ENCODE measurements at places on chromosomes 16 and 17.
A peak's percentile ranks its signal among the peaks of the same experiment; 100 is the strongest.

DNA sequence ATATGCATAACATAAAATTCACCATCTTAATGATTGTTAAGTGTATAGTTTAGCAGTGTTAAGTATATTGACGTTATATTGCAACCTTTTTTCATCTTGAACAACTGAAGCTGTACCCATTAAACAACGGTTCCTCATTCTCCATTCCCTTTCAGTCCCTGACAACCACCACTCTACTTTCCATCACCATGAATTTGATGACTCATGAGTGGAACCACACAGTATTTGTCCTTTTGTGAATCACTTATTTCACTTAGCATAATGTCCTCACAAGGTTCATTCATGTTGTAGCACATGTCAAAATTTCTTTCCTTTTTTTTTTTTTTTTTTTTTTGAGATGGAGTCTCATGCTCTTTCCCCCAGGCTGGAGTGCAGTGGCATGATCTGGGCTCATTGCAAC is 46.0 kb downstream of the HOXB1 start:
- DNase-seq: peak; percentile 69

GRCh38 chr17:43909537-43910231 is 2.3 kb upstream of the MPP2 start:
- DNase-seq: no peak

GRCh38 chr16:77823067-77823466 is 34.7 kb downstream of the VAT1L start:
- DNase-seq: no peak

DNA sequence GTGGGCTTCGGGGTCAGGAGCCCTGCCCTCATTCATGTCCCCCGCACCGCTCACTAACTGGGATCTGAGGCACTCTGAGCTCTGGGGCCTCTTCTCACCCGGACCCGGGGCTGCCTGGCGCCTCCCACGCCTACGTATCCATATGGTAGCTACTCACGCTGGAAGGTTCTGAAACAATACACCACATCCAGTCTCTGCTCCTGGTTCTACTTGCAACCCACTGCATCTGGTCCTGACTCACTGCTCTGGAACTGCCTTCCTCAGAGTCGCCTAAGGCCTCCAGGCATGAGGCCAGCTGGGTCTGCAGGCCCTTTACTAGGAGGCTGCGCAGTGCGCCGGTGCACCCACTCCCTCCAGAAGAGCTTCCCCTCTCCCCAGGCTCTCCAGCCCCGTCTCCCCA is 18.1 kb downstream of the USP36 start:
- DNase-seq: peak; percentile 88

DNA sequence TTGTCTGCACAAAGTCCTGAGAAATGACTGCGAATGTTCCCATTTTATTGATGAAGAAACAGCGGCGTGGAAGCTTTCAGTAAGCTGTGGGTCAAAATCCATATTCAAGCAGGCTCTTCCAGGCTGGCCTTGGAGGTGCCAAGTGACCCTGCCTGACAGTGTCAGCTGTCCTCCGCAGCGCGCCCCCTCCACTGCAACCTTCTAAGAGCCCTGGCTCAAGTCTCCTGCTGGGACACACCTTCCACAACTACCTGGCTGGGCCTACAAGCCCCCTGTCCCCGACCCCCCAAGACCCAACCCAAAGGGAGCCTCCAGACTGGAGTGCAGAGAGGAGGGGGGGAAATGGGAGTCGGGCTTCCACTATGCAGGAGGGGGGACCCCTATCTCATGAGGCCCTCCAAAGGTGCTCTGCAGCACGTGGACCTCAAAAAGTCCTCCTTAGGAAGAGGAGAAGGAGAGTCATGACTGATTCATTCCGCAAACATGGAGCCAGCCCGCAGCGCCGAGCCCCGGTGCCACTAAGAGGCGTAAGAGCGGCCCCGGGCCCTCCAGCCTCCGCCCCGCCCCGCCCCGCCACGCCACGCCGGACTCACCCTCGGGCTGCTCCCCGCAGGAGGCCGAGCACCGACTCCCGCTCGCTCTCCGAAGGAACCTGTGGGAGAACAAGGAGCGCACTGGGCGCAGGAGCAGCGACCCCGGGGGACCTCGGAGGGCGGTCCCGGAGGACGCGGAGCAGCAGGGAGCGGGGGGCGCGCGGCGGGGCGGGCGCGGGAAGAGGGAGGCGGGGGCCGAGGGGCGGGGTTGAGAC is 574 bp downstream of the MPP3 start:
- DNase-seq: peak; percentile 73

DNA sequence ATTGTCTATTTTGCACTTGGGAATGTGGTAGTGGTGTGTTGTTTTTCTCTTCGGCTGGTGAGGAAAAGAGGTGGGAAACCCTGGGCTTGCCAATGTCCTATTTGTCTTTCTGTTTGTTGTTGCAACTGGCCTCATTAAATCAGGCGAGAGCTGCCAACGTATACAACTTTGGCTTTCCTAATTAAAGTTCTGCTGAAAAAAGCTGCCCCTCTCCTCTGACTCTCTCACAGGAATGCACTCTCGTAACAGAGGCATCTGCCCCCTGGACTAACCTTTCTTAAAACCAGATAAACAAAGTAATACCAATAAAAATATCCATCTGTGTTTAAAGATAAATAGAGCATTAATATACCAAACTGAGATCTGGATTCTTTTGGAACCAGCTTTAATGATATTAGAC is 7.8 kb downstream of the CDRT15 start:
- peak; percentile 76 for DNase-seq

DNA sequence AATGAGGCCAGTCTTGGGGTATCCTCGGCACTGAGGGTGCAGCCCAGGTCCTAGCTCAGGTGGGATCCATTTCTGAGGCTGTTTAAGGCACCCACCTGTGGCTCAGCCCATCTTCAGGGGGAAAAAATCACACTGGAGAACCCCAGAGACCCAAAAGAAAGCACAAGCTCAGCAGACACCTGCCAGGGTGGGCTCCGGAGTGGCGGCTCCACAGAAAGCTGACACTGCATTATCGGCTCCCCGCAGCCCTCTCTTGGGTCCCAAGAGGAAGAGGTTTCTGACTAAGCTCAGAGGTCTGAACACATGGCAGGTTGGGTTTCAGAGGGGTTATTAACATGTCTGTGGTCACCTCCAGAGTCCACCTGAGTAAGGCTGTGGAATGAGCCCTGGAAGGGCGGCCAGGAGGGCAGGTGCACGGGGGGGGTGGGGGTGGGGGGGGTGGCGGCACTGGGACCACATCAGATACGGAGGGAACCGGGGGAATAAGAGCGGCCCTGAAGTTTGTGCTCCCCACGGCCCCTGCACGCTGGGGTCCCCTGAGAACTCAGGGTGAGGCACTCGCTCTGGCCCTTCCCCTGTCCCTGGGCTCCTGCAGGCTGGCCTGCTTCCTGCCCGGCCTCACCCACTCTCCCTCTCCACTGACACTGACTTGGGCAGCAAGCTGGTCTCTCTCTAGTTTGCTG is 79.5 kb downstream of the TIMM22 start:
- no peak for DNase-seq

DNA sequence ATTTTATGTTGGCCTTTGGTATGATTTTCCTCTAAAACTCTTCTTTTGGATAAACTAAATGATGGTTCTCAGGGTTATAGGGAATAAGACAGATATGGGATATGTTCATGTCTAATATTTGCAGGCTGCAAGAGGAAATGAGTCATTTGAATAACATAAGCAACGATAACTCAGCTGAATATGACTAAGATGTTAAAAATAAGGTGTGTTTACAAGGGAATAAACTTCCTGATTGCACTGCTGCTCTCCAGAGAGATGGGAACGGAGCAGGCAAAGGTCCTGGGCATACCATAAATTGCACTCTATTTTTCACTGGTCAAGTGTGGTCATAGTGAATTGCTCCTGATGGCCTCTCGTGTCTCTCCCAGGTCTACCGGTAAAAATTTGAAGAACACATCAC is 666.2 kb downstream of the TOX3 start:
- DNase-seq: peak; percentile 64

- no peak for DNase-seq
These were observed 243.1 kb downstream of the SEC14L1 start for GRCh38 chr17:77383613-77384608.

DNA sequence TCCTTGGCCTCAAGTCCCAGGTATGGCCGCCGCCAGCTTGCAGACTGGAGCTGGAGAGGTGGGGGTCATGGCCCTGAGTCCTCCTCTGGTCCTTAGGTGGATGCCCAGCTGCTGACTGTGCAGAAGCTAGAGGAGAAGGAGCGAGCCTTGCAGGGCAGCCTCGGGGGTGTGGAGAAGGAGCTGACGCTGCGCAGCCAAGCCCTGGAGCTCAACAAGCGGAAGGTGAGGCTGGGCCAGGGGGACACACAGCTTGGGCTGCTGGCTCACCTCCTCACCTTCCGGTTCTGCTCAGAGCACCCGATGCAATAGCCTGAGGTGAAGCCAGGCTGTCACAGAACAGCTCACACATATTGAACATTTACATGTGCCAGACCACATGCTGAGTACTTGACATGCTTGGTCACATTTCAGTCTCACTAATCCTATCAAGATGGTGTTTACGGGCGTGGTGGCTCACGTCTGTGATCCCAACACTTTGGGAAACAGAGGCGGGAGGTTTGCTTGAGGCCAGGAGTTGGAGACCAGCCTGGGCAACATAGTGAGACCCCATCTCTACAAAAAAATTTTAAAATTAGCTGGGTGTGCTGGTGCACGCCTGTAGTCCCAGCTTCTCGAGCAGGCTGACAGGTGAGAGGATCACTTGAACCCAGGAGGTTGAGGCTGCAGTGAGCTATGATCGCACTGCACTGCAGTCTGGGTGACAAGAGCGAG is 7.4 kb downstream of the RNF40 start:
- no peak for DNase-seq

- DNase-seq: no peak
These were observed 44.6 kb downstream of the SMPD3 start for GRCh38 chr16:68403704-68404103.

GRCh38 chr17:67671493-67671892 is 46.2 kb upstream of the NOL11 start:
- no peak for DNase-seq

- DNase-seq: no peak
These were observed 224.2 kb upstream of the IRX3 start for GRCh38 chr16:54510685-54511221.

DNA sequence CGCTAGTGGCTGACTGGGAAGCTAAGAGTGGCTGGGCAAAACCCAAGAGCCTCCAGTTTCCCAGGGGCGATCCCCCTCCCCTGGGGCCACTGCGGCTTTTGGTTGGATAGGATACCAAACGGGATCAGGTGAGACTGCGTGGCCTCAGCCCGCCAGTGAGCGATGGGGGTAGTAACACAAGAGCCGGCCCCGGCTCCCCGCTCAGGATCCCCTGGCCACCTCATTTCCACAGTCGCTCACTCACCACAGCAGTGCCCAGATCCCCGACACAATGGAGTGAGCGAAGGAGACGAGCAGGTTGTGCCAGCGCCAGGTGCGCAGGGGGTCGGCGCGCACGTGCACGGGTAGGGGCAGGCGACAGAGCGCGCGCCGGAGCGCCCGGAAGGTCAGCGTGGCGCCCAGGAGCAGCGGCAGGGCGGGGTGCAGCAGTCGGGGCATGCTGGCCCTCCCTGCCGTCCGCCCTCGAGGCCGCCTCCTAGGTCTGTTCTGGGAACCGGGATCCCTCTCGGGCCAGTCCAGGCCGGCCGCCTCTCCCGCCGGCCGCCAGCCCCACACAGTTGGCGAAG is 290 bp downstream of the TLCD1 start:
- DNase-seq: peak; percentile 78

- no peak for DNase-seq
These were observed 5.5 kb downstream of the C16orf96 start for GRCh38 chr16:4561596-4561995.

- DNase-seq: no peak
These were observed 34.2 kb downstream of the KLHDC4 start for GRCh38 chr16:87731607-87732006.

DNA sequence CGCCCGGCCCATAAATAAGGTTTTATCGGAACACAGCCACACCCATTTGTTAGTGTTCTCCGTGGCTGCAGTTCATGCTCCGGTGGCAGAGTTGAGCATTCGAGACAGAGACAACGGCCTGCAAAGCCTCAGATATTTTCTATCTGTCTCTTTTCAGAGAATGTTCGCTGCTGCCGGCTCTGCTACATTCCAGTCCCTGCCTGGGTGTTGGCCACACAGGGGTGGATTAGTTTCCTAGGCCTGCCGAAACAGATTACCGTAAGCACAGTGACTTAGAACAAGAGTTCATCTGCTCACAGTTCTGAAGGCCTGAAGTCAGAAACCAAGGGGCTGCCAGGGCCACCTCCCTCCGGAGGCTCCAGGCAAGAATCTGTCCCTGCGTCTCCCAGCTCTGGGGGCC is 19.1 kb upstream of the GSG1L start:
- no peak for DNase-seq

DNA sequence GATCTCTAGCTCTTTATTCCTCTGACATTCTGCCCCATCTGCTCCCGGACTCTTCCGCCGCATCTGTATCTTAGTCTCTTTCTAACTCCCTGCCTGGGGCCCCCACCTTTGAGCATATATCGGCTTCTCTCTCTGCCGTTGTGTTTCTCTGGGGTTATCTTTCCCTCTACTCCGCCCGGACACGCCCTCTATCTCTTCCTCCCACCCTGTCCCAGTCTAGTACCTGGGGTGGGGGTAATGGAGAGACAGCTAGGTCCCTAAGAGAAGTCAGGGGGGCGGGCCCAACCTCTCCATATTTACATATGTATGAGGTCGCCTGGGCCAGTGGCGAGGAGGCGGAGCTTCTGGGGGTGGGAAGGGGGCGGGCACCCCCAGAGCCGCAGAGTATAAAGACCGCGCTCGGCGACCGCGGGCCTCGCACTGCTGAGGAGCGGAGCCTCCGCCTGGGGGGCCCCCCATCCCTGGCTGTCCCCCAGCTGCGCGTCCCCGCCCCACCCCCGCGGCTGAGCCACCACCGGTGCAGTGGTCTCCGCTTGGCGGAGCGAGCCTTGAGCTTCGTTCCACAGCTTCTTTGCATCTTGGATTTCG is at the start of gene ATP1B2:
Gene ATP1B2 (plus strand): TSS at position 418 of the 588 bp plus-strand sequence. CDS start 593 bp downstream, outside the sequence.
- DNase-seq: no peak

DNA sequence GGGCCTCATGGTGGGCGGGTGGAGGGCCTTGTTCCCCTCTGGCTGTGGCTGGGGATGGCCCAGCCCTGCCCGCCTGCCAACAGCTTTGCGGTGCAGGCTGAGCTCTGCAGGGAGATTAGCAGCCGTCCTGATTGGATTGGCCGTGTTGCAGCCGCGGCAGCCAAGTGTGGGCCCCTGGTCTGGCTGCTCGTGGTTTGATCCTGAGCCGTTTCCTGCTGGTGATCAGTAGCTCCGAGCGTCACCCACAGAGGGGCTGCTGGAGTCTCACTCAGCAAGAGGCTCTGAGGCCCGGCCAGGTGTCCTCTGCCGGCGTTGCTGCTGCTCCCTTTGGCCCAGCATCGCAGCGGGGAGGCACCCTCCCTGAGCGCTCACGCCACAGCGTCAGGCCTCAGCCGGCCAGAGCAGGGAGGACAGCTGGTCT is 32.5 kb downstream of the BAIAP2 start:
- DNase-seq: no peak

DNA sequence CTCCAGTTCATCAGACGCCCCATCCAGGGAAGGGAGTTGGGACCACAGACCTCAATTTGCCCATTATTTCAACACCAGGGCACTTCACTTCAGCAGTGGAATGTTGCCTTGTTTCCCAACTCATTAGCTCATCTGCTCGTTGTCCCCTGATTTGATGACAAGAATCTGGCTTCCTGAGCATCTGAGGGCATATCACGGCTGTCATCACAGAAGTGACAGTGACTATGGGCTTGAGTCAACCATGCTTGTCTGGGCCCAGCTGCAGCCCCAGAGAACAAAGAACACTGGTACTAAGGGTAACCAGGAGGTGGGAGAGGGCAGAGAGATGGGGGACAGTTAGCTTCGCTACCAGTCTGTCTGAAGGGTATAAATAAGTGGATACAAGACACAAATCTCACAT is 266.0 kb upstream of the SDK2 start:
- DNase-seq: no peak

All from AG10803 (cell line).